ENCODE measurements at places on chromosomes 3 and 15.

DNA sequence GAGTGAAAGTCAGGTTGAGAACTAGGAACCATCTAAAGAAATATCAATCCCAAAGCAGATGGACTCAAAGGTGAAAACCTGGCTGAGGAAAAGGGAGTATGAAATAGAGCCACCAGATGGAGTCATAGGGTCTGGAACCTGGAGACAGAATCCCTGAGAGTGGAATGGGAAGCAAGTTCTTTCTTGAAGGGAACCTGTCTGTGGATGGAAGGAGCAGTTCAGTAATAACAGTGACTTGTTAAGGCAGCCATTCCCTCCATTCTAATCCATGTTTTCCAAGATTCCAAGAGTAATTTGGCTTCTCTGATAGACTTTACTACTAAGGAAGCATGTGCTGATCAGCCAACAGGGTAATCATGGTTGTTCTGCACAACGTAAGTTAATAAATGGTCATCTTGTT, 22.5 kb upstream of the AQP9 start:
- DNase-seq = no peak

DNA sequence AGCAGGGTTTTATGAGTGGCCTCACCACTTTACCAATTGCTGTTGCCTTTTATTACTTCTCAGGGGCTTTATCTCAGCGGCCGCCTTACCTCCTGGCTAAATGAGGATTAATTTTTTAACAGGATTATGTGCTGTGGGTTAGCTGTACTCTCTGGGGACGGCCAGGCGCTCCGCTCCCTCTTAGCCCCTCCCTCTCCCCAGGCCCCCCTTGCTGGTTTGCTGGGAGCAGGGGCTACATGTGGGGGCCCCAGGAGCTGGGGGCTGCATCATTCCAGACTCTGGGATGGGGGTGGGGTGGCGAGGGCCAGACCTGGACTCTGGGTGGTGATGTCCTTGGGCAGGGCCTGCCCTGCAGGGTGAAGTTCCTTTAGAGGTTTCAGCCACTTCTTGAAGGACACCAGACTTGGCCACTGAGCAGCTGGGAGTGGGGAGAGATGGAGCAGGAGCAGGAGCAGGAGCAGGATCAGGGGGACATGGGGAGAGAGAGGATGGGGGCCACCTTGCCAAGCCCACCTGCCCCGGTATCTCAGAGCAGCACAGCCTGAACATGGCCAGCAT, 196.1 kb downstream of the GOLGA6L6 start:
- peak; percentile 10 for DNase-seq

DNA sequence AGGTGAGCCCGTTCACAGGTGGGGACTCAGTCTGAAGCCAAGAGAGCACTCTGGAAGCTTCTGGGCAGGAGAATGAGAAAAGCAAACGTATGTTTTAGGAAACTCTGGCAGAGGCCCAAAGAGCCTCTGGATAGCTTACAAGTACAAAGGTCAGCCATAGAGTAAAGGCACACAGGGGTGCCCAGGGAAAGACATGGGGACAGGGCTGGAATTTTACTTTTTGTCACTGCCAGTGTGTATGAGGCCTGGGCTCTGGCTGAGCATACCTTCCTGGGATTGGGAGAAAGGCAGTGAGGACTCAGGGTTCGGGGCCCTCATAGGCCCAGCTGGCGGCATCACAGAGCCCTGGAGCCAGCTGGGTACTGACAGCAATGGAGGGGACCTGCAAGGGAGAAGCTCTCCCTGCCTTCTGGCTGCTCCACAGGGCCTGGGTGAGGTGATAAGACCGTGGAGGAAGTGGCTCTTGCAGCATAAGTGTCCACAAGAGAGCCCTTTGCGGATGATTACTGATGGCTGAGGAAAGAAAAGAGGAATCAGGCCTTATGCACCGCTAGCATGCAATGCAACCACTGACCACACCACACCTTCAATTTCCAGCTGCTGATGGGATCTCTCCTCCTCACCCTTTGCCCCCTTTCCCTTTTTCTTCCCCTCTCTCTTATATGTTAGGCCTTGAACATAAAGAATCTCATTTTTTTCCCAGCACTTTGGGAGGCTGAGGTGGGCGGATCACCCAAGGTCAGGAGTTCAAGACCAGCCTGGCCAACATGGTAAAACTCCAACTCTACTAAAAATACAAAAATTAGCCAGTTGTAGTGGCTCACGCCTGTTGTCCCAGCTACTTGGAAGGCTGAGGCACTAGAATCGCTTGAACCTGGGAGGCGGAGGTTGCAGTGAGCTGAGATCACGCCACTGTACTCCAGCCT, 25.1 kb upstream of the BCL2L10 start:
- no peak for DNase-seq

- DNase-seq = no peak
Observed at GRCh38 chr3:167166594-167167253, 213.4 kb downstream of the ZBBX start.

GRCh38 chr15:86919581-86919980, 839.9 kb downstream of the AGBL1 start:
- no peak for DNase-seq

GRCh38 chr3:3951071-3951470, 151.8 kb downstream of the LRRN1 start:
- no peak for DNase-seq

DNA sequence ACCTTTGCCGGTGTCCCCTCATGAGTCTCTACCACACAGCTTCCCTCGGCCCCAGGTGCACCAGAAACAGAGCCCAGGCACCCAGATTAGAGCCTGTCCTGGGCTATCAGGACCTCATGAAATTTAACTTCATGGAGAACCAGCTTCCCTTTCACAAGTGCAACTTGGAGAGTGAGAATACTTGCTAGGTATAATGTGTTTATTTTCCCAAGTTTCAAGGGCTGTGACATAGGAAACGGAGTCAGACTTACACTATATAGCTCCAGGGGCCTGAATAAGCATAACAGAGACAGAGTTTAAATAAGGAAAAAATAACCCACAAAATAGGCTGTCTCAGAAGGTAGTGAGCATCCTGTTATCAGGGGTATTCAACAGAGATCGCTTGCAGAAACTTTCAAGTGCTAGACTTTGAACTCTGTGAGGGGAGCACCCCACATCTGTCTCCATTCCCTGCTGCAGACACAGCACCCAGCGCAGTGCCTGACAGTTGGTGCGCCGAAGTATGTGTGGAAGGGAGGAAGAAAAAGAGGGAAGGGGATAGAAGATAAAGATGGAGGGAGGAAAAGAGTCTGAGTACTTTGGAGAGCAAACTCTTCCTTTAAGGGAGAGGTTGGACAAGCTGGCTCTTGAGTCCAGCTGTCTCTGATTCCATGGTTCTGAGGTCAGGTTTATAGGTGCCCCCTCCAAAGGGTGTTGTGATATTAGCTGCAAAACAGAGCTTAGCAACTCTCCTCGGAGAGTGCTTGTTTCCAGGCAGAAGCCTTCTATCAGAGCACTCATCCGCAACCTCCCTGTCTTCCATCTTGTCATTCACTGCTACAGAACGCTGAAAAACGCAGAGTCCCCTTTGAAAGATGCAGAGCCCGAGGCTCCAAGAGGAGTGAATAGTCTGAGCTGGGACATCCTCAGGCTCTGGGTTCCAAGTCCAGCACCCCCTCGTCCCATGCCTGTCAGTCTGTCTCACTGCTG, 84.8 kb downstream of the CPN2 start:
- DNase-seq = no peak

DNA sequence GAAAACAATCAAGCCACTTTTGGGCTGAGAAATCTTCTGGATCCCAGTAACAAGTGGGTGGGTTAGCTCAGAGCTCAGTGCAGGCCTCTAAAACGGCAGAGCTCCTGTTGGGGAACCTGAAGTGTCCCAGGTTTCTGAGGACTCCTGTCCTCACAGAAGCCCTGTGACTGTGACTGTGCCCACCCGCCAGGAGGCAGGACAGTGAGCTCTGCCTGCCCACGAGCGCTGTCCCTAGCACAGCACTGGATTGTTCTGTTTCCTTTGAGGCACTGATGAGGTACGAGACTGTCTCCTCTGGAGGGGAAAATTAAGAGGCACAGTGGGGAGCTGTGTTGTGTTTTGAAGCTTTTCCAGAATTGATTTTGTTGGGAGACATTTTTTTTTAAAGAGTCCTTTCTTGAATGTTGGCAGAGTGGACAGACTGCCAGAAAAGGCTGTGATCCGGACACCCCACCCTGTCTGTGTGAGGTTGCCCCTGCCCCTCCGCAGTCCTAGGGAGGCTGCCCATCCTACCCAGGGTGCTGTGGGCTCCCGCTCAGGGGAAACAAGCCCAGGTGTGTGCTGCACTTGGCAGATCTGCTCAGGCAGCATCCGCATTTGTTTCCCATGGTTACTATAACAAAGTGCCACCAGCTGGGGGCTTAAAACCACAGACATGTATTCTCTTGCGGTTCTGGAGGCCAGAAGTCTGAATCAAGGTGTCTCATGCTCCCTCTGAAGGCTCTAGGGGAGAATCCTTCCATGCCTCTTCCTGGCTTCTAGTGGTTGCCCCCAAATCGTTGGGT, 66.6 kb upstream of the LARS2 start:
- peak; percentile 36 for DNase-seq

DNA sequence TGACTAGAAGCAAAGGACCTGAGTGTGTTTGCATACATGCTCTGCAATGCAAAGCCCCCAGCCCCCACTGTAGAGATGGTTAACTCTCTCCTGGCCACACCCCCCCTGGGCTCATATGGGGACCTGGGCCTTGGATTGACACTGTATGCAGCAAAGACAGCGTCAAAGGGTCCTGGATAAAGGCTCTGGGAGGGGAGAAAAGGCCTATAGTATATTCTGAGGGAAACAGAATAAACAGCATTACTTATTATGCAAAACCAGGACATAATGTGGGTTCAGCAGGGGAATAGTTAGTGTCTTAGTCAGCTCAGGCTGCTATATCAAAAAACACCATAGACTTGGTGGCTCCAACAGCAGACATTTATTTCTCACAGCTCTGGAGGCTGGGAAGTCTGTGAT, 158.7 kb downstream of the APBA2 start:
- DNase-seq = no peak

GRCh38 chr15:101373577-101373976, 78.5 kb upstream of the SNRPA1 start:
- no peak for DNase-seq

- DNase-seq = no peak
Observed at GRCh38 chr3:71843071-71843470, 58.1 kb upstream of the PROK2 start.

DNA sequence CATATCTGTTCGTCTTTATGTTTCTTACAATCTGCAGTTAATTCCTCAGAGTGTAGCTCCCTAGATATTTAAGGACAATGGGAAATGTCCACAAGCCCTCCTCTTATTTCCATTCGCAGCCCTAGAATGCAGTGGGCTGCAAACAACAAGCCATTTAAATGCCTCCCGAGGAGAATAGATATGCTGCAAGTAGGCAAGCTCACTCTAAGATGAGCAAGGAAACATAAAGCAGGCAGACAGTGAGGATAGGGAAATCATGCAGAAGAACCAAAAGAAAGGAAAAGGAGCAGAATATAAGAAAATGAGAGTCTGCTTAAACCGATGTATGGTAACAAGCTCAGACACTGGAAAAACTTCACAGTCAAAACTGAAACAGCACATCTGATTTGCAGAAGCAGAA, 561.9 kb downstream of the GBE1 start:
- no peak for DNase-seq

GRCh38 chr15:42720071-42720470, 16.9 kb downstream of the CDAN1 start:
- DNase-seq = no peak

- DNase-seq = peak; percentile 27
Observed at GRCh38 chr3:146163584-146163983, 2.6 kb upstream of the PLOD2 start.

- DNase-seq = no peak
Observed at GRCh38 chr15:92533298-92533697, 122.3 kb downstream of the FAM174B start.

- no peak for DNase-seq
Observed at GRCh38 chr3:2714834-2715233, 395.3 kb downstream of the IL5RA start.

DNA sequence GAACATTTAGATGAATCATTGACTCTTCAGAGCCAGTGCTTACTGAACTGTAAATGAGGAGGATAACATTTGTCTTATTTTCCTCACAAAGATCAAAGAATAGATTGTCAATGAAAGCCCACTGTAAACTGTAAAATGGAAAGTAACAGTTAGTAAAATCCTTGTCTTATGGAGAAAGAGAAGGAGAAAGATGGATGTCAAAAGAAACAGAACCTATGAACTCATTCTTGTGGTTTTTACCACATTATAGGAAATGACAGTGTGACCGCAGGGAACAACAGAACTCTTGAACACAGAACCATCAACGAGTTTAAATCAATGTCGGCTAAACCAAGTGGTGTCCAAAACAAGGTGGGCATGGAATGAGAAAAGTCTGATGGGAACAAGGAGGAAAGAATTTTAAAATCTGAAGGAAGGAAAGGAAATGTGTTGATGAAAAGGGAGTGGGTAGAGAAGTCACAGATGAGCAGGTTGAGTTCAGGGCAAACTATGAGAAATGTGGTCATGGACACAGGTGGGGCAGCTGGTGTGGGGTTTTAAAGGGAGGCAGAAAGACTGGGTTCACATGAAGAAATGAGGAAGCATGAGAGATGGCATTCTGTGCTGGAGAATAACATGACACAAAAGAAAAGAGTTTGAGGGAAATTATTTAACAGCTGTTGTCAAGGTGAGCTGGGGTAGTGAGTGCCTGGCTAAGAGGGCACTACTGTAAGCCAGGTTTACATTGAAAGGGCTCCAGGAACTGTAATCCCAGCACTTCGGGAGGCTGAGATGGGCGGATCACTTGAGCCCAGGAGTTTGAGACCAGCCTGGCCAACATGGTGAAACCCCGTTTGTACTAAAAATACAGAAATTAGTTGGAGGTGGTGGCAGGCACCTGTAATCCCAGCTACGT, 42.4 kb upstream of the ETV5 start:
- DNase-seq = no peak

DNA sequence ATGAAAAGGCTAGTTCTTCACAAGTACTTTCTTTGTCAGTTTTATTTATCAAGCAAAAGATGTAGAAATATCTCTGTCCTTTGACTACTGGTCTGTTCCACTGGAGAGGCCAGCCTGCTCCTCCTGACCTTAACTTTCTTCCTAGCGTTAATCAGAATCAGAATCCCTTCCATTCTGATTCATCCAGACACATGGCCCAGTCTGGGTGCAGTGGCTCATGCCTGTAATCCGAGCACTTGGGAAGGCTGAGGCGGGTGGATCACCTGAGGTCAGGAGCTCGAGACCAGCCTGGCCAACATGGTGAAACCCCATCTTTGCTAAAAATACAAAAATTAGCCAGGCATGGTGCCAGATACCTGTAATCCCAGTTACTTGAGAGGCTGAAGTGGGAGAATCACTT, 32.0 kb upstream of the MANF start:
- DNase-seq = no peak

- DNase-seq = no peak
Observed at GRCh38 chr15:66595931-66596545, 30.2 kb upstream of the LCTL start.

- no peak for DNase-seq
Observed at GRCh38 chr15:92025706-92026270, 172.3 kb downstream of the SLCO3A1 start.

Data from urothelium cell line (cell line).